Fibroblast of villous mesenchyme (primary cell): ENCODE measurements at places on chromosomes 3 and 15.

- peak; percentile 95 for DNase-seq
Measured at GRCh38 chr3:130905551-130905950, 11.7 kb downstream of the ATP2C1 start.

DNA sequence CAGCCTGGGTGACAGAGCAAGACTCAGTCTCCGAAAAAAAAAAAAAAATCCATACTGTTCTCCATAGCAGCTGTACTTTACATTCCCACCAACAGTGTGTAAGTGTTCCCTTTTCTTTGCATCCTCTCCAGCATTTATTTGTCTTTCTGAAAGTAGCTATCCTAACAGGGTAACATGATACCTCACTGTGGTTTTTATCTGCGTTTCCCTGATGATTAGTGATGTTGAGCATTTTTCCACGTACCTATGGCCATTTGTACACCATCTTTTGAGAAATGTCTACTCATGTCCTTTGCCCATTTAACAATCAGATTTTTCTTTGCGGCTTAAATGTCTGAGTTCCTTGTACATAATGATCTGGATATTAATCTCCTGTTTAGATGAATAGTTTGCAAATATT is 119.3 kb downstream of the RFX7 start:
- no peak for DNase-seq

GRCh38 chr3:59246719-59247401 is 197.0 kb upstream of the CFAP20DC start:
- DNase-seq: no peak

DNA sequence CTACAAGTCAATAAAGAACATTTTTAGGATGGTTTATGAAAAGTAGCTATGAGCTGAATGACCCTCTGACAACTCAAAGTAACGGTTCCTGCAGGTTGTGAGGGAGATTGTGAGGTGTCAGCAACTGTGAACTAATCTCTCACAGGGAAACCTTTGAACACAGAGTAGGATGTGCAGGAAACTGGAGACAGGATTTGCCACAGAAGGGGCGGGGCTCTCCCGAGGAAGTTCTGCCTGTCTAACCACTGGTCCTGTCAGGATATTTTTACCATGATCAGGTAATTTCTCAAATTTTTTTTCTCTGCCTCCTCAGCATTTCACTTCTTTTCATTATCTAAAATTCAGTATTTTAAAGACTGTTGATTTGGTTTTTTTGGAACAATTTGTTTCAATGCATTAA is 33.3 kb downstream of the LEO1 start:
- no peak for DNase-seq
